ENCODE measurements at places on chromosomes 4 and X.

DNA sequence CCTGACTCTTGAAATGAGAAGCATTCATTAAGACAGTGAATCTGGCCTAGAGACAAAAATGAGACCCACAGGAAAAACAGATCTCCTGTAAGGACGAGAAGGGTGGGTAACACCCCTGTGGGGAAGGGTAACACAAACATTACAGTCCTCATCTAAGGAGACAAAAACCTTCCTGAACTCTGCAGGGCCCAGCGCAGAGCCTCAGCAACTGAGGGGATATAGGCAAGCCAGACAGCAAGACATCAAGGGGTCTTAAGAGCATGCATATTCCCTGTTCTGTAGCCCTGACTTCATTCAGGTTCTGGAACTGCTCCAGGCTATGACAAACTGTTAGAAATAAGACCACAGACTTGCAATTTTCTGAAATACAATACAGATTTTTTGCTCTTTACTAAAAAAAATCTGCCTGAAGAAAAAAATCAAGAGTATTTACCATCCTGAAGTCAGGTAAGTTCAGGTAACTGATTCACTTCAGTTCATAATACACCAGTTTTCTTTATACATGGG is 15.5 kb downstream of the COX18 start:
- no peak for DNase-seq

DNA sequence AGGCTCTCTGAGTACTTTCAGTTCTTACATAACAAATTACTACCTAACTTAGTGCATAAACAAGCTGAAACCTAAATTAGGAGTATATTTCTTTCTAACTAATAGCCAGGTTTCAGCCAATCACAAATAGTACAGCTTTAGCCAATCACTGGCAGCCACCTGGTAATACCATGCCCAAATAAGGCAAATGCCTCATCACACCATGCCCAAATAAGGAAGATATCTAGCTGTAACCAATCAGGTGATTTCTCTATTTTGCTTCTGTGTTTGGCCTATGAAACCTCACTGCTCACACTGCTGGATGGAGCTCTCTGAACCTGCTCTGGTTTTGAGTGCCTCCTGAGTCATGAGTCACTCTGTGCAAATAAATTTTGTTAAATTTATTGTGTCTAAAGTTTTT is 113.5 kb downstream of the DDIT4L start:
- peak; percentile 23 for DNase-seq

DNA sequence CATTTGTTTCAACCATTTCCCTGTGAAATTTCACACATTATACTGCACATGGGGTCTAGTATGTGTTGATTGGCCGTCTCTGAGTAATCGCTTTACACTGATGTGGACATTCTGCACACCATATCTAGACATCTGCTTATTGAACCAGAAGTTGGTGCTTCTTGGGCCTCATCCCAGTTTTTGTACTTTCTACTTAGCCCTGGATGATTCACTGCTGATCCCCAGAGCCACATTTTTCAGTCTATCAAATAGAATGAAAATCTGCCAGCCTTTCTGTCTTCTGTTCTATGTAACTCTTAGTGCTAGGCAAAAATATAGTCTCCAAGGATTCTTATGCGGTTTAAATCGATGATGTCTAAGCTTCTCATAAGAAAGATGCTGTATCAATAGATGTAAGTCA is 40.5 kb upstream of the RELL1 start:
- no peak for DNase-seq

- no peak for DNase-seq
Measured at GRCh38 chr4:54001668-54002365, 62.6 kb downstream of the CHIC2 start.

- DNase-seq: no peak
Measured at GRCh38 chr4:159240687-159241086, 137.8 kb downstream of the RAPGEF2 start.

GRCh38 chr4:8914461-8915171 is 43.0 kb upstream of the HMX1 start:
- DNase-seq: no peak

DNA sequence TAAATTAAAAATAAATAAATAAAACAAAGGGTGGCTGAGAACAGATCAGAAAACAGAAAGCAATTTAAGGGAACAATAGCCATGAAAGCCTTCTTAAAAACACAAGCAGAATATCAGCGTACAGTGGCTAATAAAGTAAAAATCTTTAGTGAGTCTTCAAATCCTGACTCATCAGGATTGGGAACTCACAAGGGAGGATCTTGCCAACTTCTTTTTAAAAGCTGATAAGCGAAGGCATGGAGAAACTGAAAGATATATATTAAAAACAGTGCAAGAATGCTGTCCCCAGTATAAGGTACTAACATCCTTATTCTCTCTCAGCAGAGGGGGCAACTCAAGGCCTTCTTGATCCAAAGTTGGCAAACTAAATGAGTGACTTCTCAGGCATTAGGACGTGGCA is 180.1 kb downstream of the DHX15 start:
- DNase-seq: no peak

DNA sequence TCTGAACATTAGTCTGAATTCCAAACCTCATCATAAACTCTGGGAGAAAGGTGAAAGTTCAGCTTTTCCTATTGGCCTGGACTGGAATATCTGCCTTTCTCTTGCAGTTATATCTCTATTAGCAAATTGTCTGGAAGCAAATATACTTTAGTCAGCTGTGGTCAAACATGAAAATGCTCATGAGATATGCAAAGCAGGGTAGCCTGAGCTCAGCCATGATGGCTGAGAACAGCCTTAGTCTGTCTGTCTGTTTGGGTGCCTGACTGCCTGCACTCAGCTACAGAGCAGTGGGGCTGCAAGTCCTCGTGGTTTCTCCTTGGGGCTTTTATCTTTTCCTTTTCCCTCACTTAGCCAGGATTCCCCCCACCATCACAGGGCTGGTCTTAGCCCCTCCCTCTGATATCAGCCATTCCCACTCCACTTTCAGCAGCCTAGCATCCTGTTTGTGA is 19.5 kb upstream of the PGRMC2 start:
- peak; percentile 12 for DNase-seq

- DNase-seq: no peak
Measured at GRCh38 chrX:102560423-102561068, 38.8 kb upstream of the ARMCX5 start.

DNA sequence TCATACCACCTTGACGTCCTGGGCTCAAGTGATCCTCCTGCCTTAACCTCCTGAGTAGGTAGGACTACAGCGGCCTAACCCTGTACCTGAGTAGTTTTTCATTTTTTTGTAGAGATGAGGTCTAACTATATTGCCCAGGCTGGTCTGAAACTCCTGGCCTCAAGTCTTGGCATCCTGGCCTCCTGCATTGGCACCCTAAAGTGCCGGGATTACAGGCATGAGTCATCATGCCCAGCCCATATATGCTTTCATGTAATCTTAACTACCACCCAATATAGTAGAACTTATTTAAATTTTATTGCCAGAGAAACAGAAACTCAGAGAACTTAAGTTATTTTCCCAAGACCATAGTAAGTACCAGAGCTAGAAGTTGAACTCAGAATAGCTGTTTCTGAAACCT is 27.1 kb downstream of the AFM start:
- DNase-seq: no peak

DNA sequence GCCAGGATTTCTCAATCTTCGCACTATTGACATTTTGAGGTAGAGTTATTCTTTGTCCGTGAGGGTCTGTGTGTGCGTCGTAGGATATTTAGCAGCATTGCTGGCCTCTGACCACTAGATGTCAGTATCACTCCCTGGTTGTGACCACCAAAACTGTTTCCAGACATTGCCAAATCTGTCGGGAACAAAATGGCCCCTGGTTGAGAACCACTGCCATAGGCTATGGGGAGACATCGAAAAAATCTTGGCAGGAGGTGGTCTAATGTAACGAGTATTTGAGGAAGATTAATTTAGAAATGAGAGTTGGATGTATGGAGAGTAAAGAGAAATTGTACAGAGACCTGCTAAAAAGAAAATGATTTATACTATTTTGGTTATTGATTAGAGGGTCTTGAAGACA is 108.4 kb downstream of the DOCK11 start:
- peak; percentile 67 for DNase-seq

- no peak for DNase-seq
Measured at GRCh38 chr4:3756343-3757059, 9.7 kb upstream of the ADRA2C start.
